Stimulated activated CD4-positive, alpha-beta T cell treated with anti-CD3 and anti-CD28 coated beads, Interleukin-12 subunit alpha, Interleukin-12 subunit beta, amount 100 ng/mL, for 24 hours (primary cell): ENCODE measurements at places on chromosomes 3 and 15.
A peak's percentile ranks its signal among the peaks of the same experiment; 100 is the strongest.

DNA sequence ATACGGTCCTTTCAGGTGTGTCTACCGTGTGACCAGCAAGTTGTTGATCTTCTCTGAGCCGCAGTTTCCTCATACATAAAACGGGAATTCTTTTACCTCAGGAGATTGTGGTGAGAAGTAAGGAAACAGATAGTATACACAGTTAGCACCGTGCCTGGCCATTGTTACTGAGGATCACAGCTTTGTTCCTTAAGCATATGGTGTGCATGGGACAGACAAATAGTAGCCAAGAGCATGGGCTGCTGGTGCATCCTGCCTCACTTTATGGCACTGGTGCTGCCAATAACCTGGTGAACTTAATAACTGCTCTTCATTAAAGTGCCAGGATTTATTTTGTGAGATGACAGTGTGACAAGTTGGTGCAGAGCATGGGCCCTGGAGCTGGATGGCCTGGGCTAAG, 86.3 kb downstream of the PDCD6IP start:
- no peak for DNase-seq

GRCh38 chr3:121545574-121546455, at the start of gene POLQ:
TSS of gene POLQ (minus strand) at chr3:121545988. CDS start at chr3:121545877, 111 bp downstream.
- peak; percentile 81 for DNase-seq

DNA sequence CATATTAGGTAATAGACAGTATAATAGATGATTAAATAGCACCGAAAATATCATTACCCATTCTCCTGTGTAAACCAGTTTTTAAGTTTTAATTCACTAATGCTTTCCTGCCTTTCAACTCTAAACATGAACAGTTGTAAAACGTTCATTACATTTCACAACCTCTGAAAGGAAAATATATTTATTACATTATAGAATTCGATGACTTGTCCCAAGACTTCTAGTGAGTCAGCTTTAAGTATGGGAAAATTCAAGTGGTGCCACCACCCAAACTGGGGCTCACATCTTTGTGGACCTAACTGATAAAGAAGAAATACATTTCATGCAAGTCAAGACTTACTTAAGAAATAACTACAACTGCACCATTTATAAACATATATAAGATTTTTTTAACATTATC, 2.0 kb downstream of the TRIM59 start:
- no peak for DNase-seq

DNA sequence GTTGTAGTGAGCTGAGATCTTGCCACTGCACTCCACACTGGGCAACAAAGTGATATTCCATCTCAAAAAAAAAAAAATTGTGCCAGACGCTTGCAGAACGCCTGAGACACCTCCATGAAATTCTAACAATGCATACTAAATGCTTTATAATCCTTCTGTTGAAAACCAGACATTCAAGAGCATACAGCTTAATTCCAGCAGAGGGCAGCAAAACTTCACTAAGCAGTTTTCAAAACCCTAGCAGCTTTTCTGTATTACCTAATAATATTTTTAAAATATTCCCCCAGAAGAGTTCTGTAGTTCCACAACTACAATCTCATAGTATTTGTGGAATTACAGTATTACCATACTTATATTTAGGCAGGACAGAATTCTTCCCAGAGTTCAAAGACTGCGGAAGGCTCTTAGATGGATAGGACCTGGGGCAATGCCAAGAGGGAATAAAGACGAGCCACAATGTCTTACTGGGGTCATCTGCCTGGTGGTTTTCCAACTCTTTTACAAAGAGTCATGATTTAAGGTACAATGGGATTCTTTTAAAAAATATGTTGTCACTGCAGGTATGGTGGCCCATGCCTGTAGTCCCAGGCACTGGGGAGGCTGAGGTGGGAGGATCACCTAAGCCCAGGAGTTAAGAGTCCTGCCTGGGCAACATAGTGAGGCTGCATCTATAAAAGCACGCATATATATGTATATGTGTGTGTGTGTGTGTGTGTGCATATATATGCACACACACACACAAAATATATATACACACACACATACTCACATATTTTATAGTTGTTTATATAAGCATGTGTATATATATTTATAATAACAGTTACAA, 19.6 kb upstream of the TASOR start:
- peak; percentile 12 for DNase-seq

GRCh38 chr3:11641316-11641682, 2.4 kb downstream of the VGLL4 start:
- DNase-seq = no peak

- peak; percentile 4 for DNase-seq
These were observed 83.1 kb downstream of the DNAJB8 start for GRCh38 chr3:128383316-128384235.

GRCh38 chr3:160448845-160449635, 546 bp downstream of the TRIM59 start:
- DNase-seq = no peak

- no peak for DNase-seq
These were observed 70.7 kb downstream of the TNIK start for GRCh38 chr3:171389491-171389890.

DNA sequence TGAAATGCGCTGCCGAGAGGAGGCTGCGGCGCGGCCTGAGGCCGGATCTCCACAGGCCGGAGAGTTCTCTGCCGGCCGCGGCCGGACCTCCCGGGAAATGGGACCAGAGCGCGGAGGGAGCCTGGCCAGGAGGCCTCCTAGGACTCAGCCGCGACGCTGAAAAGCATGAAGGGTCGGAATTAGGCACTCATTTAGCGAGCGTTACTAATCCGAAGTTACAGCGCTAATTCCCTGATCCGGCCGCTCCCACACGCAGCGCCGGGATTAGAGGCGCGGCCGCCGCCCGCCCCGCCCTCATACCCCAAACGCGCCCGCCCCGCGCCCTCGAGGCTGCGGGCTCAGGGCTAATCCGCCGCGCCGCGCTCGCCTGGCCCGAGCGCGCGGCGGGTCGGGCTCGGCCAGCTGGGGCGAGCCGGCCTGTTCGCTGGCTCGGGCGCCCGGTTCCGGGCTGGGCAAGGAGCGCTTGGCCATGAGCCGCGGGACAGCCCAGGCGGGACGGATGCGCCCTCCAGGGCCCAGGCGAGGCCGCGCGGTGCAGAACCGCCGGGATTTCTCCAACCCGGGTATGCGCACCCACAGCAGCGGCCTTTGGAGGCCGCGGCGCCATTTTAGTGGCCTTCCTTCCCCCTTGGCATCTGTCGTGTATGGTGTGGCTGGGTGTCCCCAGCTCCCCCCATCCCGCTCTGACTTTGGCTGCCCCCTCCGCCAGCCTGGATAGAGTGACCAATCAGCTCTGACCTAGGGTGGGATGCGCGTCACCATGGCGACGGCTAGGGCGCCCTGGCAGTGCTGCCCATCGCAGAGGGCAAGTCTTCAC, 36.8 kb upstream of the POLG start:
- no peak for DNase-seq

GRCh38 chr3:195416795-195417194, 26.0 kb downstream of the ACAP2 start:
- no peak for DNase-seq

- DNase-seq = no peak
These were observed 148.3 kb downstream of the FOXB1 start for GRCh38 chr15:60152386-60152785.

- DNase-seq = no peak
These were observed 75.7 kb downstream of the GAP43 start for GRCh38 chr3:115698851-115699591.

DNA sequence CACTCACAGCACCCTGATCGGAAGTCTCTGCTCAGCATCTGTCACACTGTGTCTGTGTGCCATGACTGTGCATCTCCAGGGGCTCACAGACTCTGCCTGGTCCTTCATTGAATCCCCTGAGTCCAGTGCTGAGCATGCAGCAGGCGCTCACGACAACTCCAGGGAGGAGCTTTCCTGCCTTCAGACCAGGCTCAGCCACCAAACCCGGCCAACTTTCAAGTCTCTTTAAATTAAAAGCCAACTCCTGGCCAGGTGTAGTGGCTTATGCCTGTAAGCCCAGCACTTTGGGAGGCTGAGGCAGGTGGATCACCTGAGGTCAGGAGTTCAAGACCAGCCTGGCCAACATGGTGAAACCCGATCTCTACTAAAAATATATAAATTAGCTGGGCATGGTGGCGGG, 24.2 kb downstream of the GRAMD2A start:
- no peak for DNase-seq

GRCh38 chr3:2099779-2100191, 1.1 kb downstream of the CNTN4 start:
- no peak for DNase-seq

- no peak for DNase-seq
These were observed 331.5 kb downstream of the PTPRG start for GRCh38 chr3:61892891-61893290.

DNA sequence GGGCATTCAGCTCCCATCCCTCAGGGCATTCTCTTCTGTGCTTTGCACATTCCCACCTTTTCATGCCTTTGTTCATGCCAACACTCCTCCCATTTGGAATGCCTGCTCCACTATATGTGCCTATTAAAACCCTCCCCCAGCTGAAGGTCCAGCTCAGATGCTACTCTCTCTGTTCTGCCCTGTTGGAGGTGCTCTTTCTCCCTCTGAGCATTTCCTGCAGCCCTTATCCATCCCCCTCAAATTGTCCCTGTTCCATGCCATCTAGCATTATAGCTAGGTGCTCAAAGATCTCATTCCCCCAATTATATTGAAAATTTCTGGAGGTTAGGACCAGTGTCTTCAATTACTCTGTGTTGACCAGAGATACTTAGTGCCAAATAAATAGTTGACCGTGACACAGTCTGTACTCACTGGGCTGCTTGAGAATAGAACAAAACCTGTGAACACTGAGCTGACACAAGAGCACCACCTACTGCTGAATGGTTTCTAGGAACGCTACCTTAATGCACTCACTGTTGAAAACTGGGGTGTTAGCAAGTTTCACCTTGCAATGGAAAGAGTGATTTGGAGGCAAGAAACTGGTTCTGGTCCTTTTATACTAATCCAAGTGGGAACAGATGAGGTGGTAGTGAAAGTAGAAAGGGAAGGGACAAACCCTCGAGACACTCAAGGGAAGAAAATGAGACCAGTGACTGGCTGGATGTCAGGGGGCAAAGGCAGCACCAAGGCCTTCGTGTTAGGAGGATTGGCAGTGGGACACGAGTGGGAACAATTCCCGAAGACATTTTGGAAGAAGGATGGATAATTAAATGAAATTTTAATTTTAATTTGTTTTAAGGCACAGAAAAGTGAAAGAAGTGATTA, 289.8 kb upstream of the ROPN1 start:
- no peak for DNase-seq

- DNase-seq = no peak
These were observed 3.7 kb downstream of the NR1D2 start for GRCh38 chr3:23948761-23949160.

- no peak for DNase-seq
These were observed 635.6 kb upstream of the ALCAM start for GRCh38 chr3:104731074-104731473.

- DNase-seq = no peak
These were observed 43.0 kb upstream of the LRTM1 start for GRCh38 chr3:54970895-54971294.

GRCh38 chr15:94847325-94847724, 616.0 kb downstream of the MCTP2 start:
- DNase-seq = no peak

DNA sequence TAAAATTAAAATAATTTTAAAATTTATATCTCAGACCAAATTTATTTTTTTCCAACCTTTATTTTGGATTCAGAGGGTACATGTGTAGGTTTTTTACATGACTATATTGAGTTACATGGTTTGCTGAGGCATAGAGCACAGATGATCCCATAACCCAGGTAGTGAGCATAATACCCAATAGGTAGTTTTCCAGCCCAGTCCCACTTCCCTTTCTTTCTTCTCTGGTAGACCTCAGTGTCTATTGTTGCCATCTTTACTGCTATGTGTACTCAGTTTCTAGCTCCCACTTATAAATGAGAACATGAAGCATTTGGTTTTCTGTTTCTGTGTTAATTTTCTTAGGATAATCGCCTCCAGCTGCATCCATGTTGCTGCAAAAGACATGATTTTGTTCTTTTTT, 338.1 kb downstream of the EFHB start:
- DNase-seq = no peak

GRCh38 chr3:115397433-115397832, 225.9 kb upstream of the GAP43 start:
- DNase-seq = no peak

DNA sequence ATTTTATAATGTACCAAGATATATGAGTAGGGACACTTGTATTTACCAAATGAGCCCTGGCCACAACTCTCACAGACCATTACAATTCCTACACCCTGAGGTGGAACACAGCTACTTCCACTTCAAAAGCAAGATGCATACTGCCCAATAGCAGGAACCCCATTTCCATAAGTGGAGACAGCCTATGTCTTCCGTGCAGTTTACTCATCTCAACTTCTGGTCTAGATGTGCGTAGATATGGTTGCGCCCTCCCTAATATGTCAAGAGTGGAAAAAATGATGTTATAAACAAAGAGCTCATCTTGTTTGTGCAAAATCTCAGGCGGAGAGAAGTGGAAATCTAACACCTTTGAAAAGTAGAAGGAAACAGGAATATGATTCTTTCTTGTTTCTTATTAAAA, 44.6 kb downstream of the RAB27A start:
- no peak for DNase-seq

DNA sequence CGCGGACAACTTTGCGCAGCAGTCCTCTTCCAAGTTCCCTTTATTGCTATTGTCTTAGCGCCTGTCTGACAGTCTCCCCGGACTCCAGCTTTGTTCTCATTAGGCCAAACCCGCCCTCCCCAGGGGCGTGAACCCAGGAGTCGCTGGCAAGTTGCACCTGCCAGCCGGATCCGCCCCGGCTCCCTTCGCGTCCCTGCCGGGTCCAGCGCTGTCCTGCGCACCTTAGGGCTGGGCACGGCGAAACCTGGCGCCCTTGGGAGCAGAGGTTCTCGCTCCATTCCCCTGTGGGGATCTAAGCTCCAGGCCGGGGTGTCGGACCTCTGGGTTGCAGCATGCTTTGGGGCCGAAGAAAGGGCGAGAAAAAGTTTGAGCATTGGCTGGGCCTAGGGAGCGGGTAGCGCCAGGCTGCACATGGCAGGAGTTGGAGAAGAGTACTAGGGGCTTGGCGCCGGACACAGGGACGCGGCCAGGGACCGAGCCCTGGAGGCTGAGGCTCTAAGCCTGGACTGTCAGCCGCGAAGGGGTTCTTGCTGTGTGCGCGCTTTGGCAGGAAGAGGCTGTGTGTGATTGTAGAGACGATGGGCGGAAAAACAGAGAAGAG, 335.1 kb upstream of the THRB start:
- DNase-seq = no peak

DNA sequence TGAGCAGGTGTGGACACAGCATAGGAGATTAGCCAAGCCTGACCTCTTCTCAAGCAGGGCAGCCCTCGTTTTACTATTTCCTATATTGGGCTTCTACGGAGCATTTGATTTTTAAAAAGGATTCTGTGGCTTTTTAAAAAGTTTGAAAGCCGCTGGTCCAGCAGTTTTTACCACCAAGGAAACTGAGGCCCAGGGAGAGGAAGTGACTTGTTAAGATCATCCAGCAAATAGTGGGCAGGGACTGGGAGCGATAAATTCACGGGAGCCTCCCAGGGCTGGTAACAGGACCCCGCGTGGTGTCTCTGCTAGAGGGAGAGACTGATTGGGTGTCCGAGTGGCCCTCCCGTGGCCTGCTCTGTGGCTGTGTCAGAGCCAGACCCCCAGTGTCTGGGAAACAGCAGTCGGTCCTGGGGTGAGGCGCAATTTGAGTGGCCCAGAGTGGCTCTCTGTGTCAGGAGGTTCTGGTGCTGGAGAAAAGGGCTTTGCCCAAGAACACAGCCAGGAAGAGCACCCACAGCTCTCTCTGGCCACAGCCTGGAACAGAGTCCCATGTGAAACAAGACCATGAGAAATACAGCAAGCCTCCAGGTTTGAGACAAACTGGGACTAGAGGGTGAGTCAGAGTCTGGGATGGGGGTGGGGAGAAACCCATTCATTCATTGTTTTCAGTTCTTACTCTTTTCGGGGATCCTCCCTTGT, 4.2 kb downstream of the FURIN start:
- peak; percentile 58 for DNase-seq

GRCh38 chr3:56519641-56520040, 37.3 kb upstream of the CCDC66 start:
- no peak for DNase-seq
